ENCODE measurements at places on chromosomes 4 and X.

- no peak for DNase-seq
Observed at GRCh38 chr4:30950737-30951136, 230.6 kb downstream of the PCDH7 start.

DNA sequence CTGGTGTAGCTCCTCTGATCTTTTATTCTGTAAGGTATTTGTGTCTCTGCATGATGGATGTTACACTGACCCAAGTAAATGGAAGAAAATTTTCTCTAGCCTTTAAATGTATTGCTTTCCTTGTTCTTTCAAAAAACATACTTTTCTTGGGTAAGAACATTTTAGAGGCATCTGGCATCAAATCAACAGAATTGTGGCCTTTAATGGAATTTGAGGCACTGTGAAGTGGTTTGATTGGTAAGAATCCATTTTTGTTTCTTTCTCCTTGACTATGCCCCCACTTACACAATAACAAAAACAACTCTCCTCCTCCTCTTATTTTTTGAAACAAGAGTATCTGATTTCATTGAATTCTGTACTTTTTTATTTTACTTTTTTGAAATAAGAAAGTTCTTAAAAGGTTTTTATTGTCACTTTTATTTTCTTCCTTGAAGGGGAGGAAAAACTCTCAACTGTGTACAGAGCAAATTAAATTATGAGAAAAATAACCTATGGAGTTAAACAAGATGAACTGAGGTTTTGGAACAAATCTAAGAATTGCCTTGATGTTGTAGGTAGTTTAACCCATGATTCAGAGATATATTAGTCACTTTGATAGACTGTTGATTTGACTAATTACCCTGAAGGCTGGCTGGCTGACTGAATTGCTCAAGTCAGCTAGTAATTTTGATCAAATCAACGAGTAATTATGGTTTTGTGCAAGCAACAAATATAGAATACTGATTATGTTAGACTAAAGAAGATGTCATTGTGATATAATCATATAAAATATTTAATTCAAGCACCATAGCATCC is 146.4 kb downstream of the FHIP1A start:
- no peak for DNase-seq

- DNase-seq = no peak
Observed at GRCh38 chr4:29983890-29984289, 736.3 kb upstream of the PCDH7 start.

- DNase-seq = no peak
Observed at GRCh38 chrX:703466-703865, 72.9 kb downstream of the SHOX start.

- no peak for DNase-seq
Observed at GRCh38 chrX:102959471-102959870, 22.4 kb downstream of the RAB40AL start.

DNA sequence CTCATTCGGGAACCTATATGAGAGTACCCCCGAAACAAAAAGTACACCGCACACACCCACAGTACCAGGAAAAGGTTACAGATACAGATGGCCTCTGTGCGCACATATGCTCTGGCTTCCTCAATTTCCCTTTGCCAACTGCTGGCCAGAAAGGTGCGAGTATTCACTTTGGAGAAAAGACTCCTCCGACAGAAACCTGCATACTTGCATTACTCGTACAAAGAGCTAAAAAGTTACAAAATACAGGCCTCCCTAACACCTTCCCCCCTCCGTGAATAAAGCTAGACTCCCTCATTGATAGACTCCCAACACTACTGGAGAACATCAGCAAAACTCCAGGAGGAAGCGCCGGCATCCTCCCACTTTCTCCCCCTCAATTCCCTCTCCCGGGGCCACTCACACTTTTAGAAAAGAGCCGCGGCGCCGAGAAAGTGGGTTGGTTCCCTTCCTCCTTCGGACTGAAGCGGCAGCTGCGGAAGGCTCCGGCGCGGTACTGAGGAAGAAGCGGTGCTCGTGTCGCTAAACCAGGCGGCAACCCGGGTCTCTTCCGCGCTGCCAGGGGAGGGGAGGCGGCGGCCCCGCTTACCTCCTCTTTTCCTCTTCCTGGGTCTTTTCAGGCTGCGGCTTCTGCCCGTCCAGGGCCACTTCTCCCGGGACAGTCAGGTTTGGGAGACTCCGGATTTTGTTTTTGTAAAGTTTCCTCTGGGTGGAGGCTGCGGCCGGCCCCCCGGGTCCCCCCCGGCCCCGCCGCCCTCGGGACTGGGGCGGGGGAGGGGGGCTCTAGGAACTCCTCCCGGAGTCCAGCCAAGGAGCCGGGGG is 1.1 kb downstream of the FBXW7 start:
- peak; percentile 43 for DNase-seq

- no peak for DNase-seq
Observed at GRCh38 chr4:125184116-125184515, 130.6 kb upstream of the FAT4 start.

DNA sequence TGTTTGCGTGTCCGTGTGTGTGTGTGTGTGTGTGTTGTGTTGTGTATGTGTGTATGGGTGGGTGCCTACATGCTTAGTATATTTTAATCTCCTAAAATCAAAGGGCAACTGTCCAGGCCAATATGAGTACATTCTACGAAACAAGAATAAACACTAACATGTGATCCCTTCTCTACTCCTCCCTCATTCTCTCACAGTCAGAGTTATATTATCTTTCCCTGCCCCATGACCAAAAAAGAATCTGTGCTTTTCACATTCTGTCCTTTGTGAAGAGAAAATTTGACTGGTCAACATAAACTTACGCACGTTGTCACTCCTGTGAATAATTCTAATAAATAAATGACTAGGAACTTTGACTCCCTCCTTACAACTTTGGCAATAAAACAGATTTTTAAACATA is 532.9 kb downstream of the DMD start:
- DNase-seq = no peak

DNA sequence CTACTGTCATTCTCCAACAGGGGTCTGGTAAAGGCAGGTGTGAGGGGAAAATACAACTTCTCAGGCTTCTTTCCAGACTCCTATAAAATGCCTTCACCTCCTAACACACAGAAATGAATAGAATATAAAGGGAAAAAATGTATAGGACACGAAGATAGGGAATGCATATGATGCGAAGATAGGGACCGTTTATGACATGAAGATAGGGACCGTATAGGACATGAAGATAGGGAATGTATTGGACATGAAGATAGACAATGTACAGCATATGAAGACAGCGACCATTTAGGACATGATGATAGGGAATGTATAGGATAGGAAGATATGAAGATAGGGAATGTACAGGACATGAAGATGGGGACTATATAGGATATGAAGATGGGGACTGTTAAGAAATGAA is 10.5 kb downstream of the IRF2 start:
- no peak for DNase-seq

GRCh38 chrX:41421071-41421729 is 25.9 kb upstream of the NYX start:
- no peak for DNase-seq

DNA sequence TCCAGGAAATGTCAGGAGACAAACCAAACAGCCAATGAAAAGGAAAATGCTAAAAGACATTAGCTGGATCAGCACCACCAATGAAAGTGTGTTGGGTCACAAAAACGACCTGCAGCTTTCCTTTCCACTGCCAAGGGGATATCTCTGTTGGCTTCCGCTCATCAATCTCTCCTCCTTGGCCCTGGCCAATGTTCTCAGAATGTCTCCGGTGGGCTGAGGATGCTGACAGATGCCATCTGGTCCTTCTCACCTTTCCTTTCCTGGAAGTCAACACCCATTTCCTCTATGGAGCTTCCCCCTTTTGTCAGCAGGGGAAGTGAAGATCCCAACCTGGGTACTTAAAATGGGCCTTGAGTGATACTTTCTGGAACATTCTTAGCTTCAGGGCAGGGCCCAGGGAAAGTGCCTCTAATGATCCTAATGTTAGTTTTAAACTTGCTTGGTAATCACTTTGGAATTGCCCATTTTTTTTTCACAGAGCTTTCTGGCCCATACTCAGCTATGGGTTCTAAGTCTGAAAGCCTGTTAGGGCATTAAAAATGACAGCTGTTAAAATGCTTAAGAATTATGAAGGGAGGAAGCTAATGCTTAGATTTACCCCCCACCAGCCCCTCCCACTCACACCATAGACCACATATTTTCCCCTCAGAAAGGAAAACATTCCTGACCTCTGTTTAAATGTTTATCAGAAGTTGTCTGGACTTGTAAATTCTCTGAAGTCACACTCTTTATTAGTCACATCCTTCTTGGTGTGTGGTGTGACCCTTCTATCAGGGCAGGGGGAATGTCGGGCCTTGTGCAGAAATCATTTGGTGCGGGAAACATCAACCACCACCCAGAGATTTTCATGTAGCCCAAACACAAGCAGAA is 29.2 kb downstream of the IGFBP7 start:
- peak; percentile 81 for DNase-seq

DNA sequence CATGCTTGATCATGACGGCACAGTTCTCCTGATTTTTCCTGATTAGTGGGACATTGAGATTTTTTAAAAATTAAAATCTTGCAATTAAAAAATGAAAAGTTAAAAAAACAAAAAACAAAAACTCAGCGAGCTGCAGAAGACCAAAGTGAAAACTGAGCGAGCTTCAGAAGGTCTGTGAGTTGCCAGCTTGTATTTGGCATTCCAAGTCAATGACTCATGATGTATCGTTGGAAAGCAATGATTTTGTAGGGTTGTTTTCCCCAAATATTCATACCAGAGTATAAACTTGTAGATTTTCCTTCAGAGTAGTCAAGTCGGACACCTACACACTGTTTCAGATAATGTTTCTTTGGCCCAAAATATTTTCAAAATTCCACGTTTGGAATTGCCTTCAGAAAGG is 76.9 kb downstream of the LRRC66 start:
- DNase-seq = peak; percentile 52

GRCh38 chr4:110357521-110357920 is 118.4 kb upstream of the ENPEP start:
- DNase-seq = no peak

DNA sequence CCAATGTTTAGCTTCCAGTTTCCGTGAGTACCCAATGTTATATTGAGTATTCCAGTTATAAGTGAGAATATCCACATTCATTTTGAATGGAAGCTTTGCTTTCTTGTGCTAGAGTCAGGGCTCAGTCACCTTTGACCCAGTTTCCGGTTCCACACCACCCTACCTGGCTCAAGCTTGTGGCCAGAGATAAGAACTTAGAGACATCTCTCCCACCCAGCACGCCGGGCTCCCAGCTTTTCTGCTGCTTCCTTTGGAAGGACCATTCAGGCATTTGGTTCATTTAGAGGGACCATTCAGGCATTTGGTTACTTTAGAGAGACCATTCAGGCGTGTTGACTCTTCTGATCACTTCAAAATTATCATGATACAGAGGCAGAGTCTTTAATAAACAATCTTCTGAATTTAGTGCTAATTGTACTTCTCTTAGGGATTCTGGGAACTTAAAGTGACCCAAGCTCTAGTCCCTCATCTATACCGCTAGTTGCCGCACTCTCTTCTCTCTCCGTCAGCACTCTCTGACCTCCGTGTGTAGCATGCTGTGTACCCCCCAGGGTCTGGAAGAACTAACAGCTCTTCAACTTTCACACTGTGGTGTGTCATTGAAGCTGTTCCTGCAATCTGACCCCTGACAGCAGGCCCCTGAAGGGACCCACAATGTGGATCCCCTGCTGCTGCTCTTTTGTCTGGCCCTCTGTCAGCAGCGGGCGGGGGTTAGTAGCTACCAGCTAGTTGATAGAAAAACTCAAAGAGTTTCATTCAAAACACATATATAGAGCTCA is 943.1 kb downstream of the ARAP2 start:
- DNase-seq = no peak

- peak; percentile 74 for DNase-seq
Observed at GRCh38 chr4:186067757-186068385, 1.1 kb upstream of the TLR3 start.

DNA sequence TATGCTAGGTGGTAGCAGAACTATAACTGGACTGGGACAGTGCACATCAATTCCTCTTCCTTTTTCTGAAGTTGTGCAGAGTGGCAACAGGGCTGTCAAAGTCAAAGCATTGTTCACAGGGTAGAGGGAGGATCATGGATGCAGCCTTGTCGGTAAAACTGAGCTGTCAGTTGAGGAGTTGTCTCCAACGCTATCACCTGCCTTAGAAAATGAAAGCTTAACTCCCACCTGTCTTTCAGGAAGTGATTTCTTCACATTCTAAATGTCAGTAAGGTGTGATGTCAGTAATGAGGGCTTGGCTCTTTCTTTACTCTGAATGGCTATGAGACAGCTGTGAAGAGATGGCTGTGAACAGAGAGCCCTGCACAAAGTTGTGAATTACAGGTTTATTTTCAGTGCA is 66.4 kb upstream of the BANK1 start:
- DNase-seq = no peak

- no peak for DNase-seq
Observed at GRCh38 chr4:142565771-142566170, 280.3 kb downstream of the INPP4B start.

- no peak for DNase-seq
Observed at GRCh38 chrX:37813570-37813969, 33.7 kb downstream of the CYBB start.

DNA sequence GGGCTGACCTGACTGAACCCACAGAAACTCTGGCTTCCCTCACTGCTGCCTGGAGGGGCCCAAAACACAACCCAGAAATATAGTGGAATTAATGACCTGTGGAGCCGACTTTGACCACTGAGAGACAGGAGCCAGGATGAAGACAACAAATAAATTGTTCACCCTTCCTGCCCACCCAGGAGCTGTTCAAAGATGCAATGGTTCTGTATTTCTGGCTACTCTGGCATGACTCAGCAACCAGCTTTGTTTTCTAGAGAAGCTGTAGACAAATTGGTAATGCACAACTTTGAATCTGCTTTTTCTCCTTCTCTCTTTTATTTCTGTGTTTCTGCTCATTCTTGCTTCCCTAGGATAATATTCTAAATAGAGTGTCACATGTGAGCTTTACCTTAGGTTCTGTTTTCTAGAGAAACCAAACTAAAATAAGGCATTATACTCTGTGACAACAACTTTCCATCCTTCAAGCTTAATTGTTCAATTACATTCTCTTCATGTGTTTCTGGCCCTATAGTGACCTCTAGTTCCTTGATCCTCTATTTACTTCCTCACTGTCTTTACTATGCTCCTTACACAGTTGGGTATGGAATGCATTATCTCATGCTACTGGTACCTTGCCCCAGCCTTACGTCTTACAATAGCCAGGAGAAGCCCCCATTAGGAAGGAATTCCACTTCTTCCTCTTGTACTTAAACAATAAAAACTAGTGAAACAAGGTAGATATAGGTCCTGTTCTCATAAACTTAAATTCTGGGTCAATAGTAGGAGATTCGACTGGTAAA is 6.5 kb upstream of the PRKG2 start:
- no peak for DNase-seq

DNA sequence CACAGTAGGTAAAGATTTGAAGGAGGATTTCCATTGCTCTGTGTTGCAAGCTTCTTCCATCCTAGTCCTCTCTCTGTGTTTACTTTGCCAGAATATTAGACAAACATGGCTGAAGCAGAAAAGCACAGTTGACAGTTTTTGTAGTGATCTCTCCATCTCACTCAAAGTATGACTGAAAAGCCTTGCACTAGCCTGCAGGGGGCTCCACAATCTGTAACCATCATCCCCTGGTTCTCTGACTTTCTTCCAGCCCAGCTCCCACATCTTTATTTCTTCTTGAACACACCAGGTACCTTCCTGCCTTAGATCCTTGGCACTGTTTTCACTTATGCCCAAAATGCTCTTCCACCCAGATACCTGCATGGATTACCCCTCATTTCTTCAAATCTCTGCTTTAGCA is 34.1 kb upstream of the HHIP start:
- DNase-seq = peak; percentile 32
